ENCODE measurements at places on chromosomes 4 and X.

- DNase-seq, result no peak
Observed at GRCh38 chr4:101019313-101019712, 328.0 kb downstream of the PPP3CA start.

DNA sequence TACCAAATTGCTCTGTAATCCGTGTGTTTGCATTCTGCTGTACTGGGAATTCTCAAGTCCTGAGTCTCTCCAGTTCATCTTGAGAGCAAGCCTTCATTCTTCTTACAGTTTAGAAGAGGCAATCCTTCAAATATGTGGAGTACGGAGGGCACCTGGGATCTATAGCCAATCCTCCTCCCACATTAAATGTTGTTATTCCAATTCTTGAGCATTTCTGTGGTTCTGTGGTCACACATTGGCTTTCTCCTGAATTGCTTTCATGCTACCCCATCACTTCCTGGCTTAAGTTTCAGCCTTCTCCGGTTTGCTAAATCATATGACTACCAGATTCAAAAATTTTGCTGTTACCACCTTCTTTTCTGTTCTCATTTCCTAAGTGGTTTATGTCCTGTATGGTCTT, 611.1 kb downstream of the PCDH19 start:
- DNase-seq, result no peak

GRCh38 chrX:30863974-30864373, 25.1 kb downstream of the TAB3 start:
- no peak for DNase-seq

GRCh38 chr4:115437739-115438138, 324.3 kb upstream of the NDST4 start:
- no peak for DNase-seq

- DNase-seq, result no peak
Observed at GRCh38 chr4:117249333-117249732, 164.0 kb upstream of the TRAM1L1 start.

- no peak for DNase-seq
Observed at GRCh38 chrX:7134981-7135380, 12.5 kb upstream of the STS start.

- no peak for DNase-seq
Observed at GRCh38 chrX:47482065-47482511, 934 bp downstream of the ZNF41 start.

DNA sequence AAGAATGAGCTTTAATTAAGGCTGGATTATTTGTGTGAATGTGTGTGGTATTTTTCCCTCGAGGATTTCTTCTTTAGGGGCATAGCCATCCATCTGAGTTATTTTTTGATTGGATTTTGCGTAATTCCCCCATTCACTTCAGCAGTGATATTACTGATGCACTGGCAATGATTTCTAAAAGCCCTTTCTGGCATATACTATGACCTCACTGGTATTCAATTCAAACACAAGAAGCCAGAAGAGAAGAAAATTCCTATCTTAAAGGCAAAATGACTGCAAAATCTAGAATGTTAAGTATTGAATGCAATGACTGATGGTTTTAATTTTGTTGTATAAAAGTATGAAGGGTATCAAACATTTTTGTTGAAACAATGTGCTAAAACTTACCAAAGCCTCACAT, 71.1 kb upstream of the DDIT4L start:
- DNase-seq, result no peak

- DNase-seq, result no peak
Observed at GRCh38 chr4:20271950-20272349, 20.2 kb downstream of the SLIT2 start.

DNA sequence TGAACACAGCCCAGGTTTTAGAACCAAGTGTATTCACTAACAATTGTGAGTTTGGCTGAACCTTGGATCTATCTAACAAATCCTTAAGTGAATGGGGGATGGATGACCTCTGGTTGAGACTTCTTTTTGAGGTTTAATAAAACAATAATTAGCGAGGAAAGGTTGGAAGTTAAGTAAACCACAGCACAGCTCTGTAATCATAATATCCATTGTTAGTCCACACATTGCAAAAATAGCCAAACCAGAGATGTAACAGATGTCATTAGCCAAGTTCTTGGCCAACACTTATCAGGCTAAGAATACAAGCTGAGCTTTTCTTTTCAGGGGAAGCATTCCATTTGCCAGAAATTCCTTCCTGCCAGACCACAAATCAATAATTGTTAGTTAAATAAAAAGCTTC, 59.1 kb downstream of the FREM3 start:
- no peak for DNase-seq

- DNase-seq, result no peak
Observed at GRCh38 chrX:25158635-25159034, 142.9 kb upstream of the ARX start.

GRCh38 chr4:152508818-152509217, 27.1 kb downstream of the FBXW7 start:
- DNase-seq, result no peak

DNA sequence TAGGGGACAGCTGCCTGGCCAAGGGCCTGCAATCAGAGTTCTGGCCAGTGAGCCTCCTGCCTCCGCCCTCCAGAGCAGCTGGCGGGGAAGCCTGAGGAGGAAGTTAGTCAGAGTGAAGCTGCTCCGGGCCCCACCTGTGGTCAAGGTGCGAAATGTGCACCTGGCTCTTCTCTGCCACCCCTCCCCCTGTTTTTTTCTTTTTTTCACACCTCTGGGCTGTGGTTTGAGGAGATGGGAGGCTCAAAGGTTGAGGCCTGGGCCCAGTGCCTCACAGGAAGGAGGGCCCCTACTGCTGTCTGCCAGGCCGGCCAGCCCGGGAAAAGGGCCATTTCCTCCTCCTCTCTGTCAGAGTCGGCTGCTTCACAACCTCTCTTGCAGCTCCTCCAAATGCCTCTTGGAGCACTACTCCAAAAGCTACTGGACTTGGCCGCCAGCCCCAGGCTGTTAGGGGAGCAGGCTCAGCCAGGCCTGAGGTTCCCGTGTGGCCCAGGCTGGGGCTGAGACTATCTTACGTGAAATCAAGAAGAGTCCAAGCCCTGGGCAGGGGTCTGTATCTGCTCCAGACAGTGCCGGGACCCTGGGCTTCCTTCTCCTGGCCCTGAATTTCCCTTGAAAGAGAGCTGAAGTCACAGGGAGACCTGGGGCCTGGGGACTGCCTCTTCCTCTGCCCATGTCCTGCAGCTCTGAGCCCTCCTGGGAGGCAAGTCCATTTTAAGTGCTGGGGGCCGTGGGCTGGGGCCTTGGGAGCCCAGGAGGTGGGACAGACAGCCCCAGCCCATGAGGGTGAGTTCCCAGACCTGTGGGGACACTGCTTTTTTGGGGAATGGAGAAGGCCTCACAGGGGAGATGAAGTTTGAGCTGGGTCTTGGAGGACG, 4.5 kb upstream of the CXCR3 start:
- DNase-seq, result peak; percentile 83

DNA sequence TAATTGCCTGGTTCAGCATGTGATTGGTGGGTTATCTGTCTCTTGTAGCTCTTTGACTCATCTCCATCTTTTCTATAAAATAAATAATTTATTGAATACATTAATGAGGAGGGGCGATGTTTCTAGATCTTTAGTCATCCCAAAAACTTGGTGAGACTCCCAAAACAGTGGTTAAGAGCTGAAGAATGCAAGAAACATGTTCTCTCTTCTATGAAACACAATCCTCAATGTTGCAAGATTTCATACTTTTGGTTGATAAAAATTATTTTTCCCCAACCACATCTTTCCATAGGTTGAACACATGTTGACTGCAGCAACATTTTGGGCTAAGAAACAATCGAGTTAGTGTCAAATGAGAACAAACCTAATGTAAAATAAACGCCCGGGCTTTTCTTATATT, 1.2 kb upstream of the TMEM47 start:
- DNase-seq, result no peak

DNA sequence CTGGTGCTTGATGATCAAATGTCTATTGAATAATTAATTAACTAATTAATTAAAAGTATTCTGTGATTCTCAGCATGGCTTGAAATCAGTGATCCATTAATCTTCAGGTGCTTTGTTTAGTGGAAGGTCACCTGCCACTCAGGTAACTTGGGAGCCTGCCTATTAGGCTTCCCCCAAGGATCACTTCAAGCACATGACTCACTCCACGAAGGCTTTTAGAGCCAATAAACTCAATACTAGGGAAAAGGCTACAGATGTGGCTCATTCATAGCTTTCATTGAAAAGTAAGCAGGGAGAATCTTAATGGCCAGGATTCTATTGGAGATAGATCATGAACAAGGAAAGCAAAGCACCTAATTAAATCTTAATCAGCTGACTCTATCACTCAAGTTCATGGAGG, 21.3 kb downstream of the AREG start:
- no peak for DNase-seq

- DNase-seq, result peak; percentile 75
Observed at GRCh38 chr4:3781193-3781886, 15.2 kb downstream of the ADRA2C start.

GRCh38 chr4:52995360-52996030, 133.4 kb downstream of the RASL11B start:
- DNase-seq, result no peak

- DNase-seq, result no peak
Observed at GRCh38 chr4:26985873-26986272, 125.2 kb downstream of the STIM2 start.

DNA sequence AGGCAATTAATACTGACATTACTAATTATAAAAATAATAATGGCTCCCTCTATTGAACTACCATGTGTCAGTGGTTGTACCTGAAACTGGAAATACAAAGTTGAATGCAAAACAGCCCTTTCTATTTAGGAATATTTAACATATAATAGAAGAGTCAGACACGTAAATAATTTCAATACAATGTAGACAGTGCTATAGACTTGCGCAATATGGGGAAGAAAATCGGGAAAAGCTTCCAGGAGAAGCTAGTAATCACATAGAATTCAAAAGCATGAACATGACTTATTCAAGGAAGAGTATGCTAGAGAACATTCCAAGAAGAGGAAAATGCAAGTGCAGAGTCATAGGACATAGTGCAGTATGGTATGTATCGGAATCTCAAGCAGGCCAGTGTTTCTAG, 408.9 kb upstream of the FTHL17 start:
- no peak for DNase-seq

- no peak for DNase-seq
Observed at GRCh38 chr4:119478446-119479179, 150.0 kb downstream of the PDE5A start.

DNA sequence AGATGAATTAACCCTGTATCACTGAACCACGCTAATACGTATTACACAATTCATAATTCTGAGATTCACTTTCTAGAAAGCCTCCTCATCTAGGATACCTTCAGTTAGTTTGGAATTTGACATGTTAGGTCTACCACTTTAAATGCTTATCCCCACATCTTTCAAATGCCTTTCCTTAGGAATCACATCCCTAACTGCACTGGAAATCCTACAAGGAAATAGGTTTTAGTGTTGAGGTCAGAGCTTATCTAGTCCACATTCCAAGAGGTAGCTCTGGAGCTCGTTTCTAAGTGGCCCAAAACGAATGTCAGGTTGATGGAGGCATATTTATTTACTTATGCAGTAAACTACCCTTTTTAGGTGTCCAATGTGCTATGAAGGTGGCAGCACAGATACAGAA, 18.0 kb downstream of the PDHA1 start:
- DNase-seq, result no peak

GRCh38 chr4:68390205-68390935, 40.5 kb upstream of the YTHDC1 start:
- no peak for DNase-seq

DNA sequence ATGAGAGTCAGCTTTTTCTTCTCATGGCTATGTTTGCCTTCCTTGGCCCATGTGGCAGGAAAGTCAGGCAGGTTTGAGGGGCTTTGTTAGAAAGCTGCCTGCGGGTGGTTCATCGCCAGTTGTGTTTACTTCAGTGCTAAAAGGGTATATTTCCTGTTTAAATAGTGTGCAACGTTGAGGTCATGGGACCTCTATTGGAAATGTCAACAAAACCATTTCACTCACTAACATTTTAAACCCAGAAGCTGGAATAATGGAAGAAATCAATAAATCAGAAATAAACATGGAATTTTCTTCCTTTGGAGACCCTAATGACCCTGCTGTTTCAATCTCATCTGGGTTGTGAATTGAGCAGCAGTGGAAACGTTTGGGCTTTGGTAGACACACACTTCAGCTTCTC, 185.8 kb downstream of the ANKRD50 start:
- no peak for DNase-seq

- DNase-seq, result peak; percentile 87
Observed at GRCh38 chr4:3724319-3725231, 41.6 kb upstream of the ADRA2C start.

GRCh38 chr4:10181745-10182445, 65.3 kb upstream of the WDR1 start:
- DNase-seq, result no peak

GRCh38 chr4:52931243-52931642, 69.1 kb downstream of the RASL11B start:
- DNase-seq, result no peak

- no peak for DNase-seq
Observed at GRCh38 chr4:40454816-40455215, 119.7 kb downstream of the CHRNA9 start.

DNA sequence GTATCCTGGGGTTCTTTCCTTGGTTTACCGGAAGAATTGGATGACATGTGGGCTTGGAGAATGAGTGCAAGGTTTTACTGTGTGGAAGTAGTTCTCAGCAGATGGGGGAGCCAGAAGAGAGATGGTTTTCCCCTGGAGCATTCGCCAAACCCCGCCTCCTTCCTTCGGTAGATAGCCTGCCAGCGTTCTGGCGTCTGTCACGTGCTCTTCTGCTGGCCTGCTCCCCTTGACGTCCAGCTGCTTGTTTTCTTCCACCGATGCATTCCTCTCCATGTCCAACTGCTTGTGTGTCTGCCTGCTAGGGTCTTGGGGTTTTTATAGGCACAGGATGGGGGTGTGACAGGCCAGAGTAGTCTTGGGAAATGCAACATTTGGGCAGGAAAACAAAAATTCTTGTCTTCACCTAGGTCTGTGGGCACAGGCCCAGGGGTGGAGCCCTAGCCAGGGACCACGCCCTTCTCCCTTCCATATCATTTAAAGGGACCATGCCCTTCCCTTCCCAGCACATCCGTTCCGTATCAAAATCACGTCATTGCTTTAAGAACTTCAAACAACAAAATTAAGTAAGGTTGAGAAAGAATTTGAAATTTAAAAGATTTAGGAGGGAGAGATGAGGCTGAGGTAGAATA, 538.7 kb upstream of the SMIM31 start:
- no peak for DNase-seq

GRCh38 chr4:115159141-115159540, 45.7 kb upstream of the NDST4 start:
- DNase-seq, result no peak

DNA sequence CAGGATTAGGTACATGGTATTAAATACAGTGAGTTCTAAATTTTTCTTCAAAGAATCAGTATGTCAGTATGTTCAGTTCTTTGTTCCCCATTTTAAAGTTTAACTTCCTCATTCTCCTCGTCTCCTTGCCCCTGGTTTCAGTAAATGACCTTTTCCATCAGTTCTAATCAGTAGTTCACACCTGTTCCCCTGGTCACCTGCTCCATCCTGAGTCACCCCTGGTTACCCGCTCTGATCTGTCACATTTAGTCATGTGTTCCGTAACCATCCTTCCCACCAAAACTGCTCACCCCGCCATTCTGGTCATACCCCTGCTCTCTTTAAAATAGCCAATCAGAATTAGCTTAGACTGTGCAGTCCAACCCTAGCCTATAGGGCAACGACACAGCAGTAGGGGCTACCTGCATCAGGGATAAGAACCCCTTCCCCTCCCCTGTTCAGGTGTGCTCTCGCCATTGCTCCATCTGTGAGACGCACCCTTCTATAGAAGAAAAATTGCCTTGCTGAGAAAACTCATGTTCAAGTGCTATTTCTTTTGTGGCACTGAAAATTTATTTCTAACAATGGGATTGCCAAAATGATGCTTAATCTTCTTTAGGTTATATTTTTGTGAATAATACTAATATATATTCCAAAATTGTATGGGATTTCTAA, 181.3 kb downstream of the OR13H1 start:
- DNase-seq, result no peak

All from H7 (cell line).